ENCODE measurements at places on chromosomes 11 and 22.

DNA sequence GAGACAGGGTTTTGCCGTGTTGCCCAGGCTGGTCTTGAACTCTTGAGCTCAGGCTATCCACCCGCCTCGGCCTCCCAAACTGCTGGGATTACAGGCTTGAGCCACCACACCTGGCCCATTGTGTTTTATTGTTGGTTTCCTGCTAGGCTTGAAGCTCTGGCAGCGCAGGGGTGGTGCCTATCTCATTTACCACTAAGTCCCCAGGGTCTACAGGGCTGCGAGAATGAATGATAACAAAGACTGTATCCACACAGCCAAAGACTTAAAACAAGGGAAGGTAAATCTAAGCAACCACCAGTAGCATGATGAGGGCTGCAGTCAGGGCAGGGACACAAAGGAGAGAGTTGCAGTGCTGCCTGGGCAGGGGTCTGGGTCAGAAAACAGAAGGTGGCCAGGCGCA, 37.3 kb upstream of the XBP1 start:
- DNase-seq = no peak

GRCh38 chr22:46942799-46943785, 180.6 kb downstream of the TBC1D22A start:
- DNase-seq = peak; percentile 45

DNA sequence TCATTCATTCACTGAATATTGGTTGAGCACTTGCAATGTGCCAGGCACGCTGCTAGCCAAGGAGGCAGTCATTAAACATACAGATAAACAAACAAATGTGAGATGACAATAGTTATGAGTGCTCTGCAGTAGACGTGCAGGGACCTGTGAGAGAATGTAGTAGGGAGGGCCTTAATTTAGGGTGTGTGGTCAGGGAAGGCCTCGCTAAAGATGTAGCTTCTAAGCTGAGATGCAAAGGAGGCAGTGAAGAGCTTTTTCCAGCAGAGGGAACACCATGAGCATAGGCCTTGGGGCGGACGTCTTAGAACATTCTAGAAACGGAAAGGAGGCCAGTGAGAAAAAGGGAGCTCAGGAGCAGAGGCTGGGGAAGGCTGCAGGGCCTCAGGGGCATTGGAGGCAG, 789 bp upstream of the NCF4 start:
- no peak for DNase-seq

DNA sequence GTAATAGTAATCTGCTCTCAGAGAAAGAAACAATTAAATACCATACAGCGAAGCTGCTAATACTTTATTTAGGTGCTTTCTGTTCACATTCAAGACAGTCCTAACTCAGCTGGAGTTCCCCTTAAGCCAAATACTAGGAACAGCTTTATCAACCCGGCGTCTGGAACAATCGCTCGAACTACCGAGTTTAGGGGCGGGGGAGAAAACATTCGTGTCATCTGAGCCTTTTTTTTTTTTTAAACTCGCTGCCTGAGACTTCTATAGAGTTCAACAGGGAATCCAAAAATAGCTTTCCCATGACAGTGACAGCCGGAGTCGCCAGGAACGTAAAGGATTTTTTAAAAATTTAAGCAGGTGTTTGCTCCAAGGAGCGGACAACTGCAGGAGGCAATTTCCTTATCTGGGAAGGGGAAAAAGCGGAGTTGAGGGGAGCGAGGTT, 852 bp downstream of the TRAF6 start:
- no peak for DNase-seq

DNA sequence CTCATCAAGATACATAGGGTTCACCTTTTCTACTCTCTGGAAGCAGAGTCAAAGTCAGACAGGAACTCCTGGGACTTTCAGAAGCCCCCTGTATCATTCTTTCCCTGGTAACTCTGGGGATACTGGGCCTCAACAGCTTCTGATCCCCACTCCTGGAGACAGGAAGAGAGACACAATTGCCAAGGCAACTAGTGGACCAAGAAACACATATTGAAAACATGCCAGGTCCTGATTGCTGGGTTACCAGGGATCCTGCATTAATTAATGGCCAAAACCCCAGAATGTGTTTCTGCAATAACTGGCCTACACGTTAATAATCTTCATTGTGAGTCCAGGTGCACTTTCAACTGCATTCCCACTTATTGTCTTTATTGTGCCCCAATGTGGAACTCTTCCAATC, 260.8 kb upstream of the POU2AF2 start:
- DNase-seq = no peak

- DNase-seq = no peak
Observed at GRCh38 chr22:48334971-48335370, 1492.7 kb downstream of the BRD1 start.

DNA sequence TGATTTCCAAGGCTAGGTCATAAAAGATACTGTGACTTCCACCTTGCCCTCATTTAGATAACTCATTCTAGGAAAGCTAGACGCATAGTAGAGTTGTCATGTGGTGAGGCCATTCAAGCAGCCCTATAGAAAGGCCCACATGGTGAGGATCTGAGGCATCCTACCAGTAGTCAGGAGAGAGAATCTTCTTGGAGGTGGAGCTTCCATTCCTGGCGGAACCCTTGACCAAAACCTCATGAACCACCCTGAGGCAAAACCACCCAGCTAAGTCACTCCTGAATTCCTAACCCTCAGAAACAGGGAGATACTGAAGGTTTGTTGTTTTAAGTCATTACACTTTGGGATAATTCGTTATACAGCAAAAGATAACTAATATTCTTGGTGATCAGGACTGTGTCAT, 2.9 kb upstream of the HDHD5 start:
- no peak for DNase-seq

- no peak for DNase-seq
Observed at GRCh38 chr22:35582861-35583670, 34.1 kb downstream of the MB start.

- no peak for DNase-seq
Observed at GRCh38 chr11:7610393-7610792, 62.9 kb downstream of the CYB5R2 start.

DNA sequence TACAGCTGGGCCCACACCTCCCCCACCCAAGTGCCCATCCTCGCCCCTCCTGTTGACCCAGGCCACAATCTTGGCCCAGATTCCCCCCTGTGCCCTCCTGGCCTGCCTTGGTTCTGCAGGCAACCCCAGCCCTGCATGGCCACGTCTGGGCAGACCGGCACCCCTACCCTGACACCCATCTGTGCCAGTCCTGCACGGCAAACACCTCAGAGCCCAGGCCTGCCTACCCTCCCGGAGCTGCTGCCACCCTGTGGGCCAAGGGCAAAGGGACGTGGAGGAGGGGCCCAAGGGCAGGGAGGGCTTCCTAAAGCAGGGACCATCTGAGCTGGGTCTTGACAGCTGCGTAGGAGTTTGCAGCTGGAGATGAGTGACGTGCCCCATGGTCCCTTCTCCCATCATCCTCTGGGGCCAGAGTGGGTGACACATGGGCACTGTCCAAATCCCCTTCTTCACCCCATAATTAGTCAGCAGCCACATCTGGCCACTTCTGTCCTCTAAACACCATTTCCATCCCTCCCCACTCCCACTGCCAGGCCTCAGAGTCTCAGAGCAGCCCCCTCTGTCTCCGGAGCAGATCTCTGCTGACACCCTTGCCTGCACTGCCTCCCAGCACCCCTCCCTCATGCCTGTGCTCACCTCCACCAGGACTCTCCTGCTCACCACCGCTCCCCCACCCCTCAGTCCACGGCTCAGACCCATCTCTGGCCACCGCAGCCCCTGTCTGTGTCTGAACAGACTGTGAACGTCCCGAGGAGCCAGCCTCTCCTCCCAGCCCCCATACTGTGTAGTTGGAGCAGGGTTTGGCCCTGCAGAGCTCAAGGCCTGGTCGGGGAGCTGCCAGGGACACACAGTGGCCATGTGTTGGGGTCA, 35.6 kb upstream of the PPARA start:
- no peak for DNase-seq

DNA sequence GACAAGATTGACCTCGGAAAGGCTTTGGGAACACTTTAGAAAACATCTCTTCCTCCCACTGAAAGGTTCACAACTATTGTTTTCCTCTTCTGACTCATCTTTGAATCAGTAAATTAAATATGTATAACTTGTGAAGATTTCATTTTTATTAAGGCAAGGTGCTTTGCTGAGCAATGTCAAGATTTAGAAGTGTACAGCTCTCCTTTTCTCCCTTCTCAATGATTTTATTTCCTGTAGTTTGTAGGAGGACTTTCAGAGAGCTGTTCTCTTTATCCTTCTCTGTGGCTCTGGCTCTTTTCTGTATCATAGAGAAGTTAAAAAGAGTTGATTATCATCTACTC, 594.2 kb downstream of the METTL15 start:
- DNase-seq = no peak

- peak; percentile 7 for DNase-seq
Observed at GRCh38 chr11:69654660-69655478, 13.9 kb downstream of the CCND1 start.

DNA sequence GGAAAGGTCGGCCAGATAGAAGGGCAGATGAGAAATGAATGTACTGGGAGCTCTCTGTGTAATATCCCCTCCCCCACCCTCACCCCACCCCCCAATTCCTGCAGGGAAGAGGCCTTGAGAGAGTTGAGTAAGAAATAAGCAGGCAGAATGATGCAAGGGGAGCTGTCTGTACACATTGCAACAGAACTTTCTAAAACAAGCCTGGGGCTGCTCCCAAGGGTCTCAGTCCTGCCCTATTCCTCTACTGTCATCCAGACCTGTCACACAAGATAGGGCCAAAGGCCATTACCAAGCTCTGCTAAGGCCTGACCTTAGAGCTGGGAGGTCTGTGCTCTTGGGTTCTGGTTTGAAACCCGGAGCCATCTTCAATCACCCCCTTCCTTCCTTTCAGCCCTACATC, 5.7 kb upstream of the DGAT2 start:
- no peak for DNase-seq

DNA sequence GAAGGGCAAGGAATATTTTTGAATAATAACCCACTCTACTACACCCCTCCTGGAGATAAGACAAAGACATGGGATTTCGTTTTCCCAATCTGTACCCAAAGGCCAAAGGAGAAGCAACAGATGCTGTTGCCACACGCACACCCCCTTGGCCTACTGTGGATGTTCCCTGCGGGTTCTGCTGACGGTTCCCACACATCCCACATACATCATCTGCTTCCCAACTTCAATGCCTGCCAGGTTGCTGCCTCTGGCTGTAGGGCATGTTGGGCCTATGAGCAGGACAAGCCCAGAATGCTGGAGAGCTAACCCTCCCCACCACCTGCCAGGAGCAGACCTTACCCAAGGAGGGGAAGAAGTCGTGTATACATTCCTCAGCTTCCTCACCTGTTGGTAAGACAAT, 13.6 kb upstream of the RBFOX2 start:
- DNase-seq = no peak

GRCh38 chr11:123474994-123475393, 44.9 kb downstream of the GRAMD1B start:
- DNase-seq = no peak

DNA sequence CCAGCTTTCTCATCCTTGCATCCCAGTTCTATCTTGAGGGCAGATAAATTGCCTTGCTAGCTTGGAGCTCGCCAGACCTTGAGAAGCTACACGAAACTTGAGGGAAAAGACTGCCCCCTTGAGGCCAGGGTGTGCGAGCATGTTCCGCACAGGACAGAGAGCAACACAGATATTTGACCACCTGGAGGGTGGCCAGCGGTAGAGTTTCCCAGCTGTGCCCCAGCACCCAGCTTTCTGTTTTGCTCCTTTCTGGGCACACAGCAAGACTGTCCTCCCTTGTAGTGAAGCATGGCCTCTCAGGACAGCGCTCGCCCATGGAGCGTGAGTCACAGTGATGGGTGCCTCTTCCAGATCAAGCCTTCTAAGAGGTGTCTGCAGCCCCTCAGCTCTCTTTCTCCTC, 23.5 kb downstream of the SPATA19 start:
- no peak for DNase-seq

- peak; percentile 13 for DNase-seq
Observed at GRCh38 chr11:2511421-2512369, 66.9 kb downstream of the KCNQ1 start.

- DNase-seq = no peak
Observed at GRCh38 chr11:64472593-64473455, 113.9 kb downstream of the RPS6KA4 start.

DNA sequence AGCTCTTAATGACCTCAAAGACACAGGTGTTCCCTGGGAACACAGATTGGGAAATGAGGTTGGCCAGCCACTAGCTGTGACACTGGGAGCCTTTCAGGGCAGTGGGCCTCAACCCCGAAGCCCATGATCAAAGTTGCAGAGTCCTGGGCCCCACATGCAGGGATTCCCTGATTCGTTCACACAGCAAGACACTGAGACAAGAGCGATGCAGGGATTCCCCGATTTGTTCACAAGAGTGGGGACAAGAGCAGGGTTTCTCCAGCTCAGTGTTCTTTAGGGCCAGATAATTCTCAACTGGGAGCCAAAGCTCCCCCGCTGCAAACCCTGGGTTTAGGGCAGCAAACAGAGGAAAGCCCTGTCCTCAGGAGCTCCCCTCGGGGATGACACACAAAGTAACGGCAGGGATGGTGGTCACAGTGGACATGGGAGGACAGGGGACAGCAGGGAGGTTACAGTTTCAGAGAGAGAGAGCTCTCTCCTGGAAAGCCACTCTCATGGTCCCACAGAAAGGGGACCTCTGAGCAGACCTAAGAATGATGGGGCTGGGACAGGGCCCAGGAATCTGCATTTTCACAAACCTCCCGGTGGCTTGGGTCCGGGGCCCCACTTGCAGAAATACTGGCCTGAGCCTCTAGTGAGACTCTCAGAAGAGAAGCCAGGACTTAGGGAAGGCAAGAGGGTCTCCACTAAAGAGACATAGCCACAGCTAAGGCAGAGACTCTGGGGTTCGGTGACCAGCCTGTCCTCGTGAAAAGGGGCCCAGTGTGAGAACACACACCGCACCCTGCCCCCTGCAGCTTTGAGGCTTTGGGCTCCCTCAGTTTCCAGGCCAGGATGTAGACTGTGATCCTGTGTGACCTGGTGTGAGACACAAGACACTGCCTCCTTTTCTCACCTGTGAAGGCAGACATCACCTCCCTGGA, 7.4 kb upstream of the GNAZ start:
- DNase-seq = no peak

DNA sequence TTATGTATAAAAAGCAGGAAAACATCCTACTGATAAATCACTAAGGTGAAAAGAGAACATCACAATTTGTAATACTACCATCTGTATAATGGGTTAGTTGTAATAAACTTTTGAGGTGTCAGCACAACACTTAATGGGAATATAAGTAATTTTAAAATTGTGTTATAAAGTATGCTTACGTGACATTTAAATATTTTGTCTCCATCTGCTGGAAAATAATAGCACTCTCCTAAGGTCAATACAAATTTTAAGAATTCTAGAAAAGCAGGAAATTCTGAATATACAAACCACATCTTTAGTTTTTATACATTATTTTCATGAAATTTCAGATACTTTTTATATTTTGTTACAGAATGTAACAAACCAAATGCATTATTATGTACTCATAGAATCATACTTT, 19.5 kb downstream of the CWF19L2 start:
- no peak for DNase-seq

- DNase-seq = no peak
Observed at GRCh38 chr22:35900483-35901168, 128.0 kb downstream of the RBFOX2 start.

- DNase-seq = no peak
Observed at GRCh38 chr11:13126430-13126829, 117.3 kb downstream of the RASSF10 start.

GRCh38 chr11:120182372-120182771, 28.5 kb upstream of the OAF start:
- DNase-seq = peak; percentile 4

GRCh38 chr11:21603886-21604285, 589.0 kb upstream of the ANO5 start:
- DNase-seq = no peak
